ENCODE measurements at places on chromosomes 5 and 9.

GRCh38 chr9:108060175-108060574 lies 570.6 kb upstream of the KLF4 start:
- no peak for DNase-seq

- no peak for DNase-seq
These were observed 39.2 kb upstream of the PDE8B start for GRCh38 chr5:77171141-77171910.

DNA sequence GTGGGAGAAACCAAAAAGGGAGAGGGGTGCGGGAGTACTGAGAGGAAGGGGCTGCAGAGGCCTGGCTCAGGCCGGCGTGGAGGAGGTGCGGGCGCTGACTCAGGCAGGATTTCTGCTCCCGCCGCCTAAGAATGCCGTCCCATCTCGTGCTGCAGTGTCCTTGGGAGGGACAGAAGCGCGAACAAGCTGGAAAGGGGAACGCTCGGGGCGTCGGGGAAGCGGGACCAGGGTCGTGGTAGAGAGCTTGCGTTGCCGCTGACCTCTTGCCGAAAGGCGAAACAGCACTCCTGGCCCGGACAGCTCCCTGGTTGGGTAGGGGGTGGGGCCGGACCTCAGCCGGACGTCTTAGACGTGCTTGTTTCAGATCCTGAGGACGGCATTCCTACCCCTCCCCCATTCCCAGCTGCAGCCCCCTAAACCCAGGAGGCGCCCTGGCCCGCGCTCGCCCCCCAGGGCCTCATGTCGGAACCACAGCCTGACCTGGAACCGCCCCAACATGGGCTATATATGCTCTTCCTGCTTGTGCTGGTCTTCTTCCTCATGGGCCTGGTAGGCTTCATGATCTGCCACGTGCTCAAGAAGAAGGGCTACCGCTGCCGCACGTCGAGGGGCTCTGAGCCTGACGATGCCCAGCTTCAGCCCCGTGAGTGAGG lies 1.1 kb downstream of the RELL2 start:
- DNase-seq, result peak; percentile 60

GRCh38 chr5:60228676-60229075 lies 335.1 kb upstream of the PDE4D start:
- DNase-seq, result no peak

GRCh38 chr5:66413931-66414330 lies 182.3 kb upstream of the MAST4 start:
- DNase-seq, result no peak

- no peak for DNase-seq
These were observed 235.0 kb downstream of the FANCC start for GRCh38 chr9:95082401-95083084.

DNA sequence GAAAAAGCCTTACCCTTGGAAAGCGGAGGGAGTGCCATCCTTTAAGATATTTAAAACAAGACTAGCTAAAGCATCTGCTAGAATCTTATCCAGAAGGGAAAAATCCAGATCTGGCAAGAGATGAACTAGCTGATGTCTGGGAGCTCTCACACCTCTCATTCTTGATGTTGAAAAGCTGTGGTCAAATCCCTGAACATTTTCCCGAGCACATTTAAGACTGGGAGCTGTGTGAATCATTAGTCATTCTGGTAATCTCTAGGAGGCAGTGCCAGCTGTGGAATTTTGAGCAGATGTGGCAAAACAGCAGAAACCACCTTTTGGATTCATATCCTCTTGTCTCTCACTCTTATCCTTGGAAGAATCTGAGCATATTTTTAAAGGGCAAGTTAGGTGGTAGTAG lies 218.0 kb downstream of the MAN2A1 start:
- DNase-seq, result no peak

DNA sequence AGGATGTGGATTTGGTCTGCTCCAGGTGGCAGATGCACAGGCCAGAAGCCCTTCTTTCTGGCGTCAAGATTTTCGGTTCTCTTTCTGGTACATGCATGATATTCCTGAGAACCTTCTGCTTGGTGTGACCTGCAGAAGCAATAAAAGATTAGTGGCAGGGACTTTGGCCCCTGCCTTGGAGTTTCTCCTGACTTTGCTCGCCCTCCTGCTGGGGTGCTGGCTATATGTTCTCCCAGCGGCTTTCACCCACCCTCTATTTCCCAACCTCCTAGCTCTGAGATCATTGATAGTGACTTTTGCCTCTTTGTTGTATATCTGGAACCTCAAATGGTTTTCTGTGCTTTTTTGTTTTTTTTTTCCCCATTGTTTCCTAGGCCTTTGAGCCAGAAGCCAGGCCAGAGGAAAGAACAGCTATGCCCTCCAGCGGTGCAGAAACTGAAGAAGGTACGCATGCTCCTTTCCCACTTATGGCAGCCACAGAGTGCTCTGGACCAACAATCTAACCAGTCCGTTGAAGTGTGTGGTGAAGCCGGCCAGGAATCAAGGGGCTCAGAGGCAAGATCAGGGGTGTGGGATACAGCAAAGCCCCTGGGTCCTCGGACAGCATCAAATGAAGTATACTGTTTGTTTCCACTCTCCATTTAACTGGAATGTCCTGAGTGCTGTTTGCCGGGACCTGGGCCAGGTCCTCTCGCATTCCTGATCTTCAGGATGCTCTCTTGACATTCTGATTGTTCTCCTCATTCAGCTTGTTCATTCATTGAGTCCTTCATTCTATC lies 154.5 kb downstream of the ARHGEF28 start:
- DNase-seq, result no peak

DNA sequence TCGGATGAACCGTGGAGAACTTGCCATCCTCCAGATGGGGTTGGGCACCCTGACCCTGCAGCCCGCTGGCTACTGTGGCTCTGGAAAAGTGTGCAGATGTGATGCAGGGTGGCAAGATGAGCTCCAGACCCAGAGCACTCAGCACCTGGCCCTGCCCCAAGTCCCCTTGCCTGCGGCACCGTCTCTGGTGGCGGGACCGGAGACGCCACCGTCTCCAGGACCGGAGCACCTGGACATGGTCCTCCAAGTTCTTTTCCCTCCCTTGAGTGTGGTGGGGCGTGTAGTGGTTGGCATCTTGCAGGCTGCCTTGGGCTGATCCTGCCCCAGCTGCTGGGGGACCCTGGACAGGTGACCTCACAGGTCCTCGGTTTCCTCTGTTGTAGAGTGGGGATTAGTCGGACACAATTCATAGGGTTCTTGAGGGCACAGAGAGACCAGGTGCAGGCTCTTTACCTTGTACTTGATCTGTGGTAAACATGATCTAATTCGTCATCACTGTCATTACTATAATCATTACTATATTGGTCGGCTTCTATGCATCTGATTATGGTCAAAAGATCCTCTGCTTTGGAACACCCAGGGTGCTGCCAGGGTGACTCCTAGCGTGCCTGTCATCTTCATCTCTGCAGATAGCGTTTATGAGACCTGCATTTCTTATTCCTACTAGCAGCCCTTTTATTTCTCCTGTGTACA lies 83.5 kb downstream of the COL5A1 start:
- no peak for DNase-seq

DNA sequence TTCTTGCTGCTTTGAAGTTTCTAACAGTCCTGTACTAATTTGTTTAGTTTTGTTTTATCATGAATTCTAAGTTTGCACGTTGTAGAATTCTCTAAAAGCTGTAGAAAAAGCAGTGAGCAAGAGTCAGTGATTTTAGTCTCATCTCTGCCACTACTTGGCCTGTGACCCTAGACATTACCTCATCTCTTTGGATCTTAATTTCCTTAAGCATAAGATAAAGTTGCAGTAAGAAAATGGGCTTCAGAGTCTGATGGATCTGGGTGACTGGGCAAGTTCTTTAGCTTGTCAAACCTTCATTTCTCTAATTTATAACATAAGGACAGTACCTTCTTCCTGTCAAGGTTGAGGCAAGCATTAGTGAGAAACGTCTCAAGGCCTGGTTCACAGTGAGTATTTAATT lies 247.9 kb downstream of the DMRT2 start:
- DNase-seq, result no peak

DNA sequence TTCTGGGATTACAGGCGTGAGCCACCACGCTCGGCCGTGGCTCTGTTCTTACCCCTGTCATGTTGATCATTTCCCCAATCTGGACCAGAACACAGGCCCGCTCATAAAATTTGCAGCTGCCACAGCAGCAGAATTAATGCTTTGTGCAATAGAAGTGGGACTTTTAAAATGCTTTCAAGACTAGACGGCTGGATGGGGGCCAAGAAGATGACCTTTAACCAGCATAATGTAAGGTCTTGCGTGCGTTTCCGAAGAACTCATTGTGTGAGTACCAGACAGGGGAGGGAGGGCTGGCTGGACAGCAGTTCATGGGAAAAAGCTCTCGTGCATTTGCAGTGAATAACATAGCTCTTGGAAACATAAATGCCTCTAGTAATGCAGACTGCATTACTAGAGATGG lies 3.5 kb upstream of the WDR38 start:
- no peak for DNase-seq

DNA sequence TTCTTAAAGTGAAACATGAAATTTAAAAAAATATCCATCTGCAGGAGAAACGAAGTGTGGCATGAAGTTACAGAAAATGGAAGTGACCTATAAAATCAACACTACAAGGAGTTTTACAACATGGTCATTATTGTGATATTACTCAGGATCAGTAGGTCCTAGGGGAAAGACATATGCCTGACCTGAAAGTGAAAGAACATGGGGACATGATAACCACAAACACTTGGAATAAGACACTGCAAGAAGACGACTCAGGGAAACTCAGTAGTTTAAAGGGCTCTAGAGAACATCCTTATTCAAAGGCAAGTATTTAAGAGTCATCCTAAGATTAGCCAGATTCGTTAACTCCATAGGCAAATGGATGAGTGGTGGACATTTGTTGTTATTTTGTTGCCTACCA lies 19.9 kb upstream of the LPAR1 start:
- no peak for DNase-seq

DNA sequence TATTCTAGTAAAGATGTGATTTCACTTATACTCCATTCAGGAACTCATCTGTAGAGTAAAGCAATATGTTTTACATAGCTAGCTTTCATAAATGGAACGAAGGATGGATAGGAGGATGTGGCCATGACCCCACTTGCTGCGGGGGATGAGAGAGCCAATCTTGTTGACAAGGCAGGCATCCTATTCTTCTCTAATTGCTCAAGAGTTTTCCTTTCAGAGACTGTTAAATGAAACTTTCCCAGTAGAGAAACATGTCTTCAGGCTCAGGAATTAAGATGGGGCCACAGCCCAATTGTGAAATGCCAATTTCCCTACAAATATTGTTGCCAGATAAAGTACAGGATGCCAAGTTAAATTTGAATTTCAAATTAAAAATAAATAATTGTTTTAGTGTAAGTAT lies 196.2 kb upstream of the TUT7 start:
- no peak for DNase-seq

- DNase-seq, result peak; percentile 7
These were observed 178.5 kb downstream of the C9orf152 start for GRCh38 chr9:110029429-110029955.

GRCh38 chr5:74094096-74094781 lies 468.2 kb downstream of the ARHGEF28 start:
- DNase-seq, result no peak

- no peak for DNase-seq
These were observed 111.0 kb upstream of the HMHB1 start for GRCh38 chr5:143700994-143701393.

DNA sequence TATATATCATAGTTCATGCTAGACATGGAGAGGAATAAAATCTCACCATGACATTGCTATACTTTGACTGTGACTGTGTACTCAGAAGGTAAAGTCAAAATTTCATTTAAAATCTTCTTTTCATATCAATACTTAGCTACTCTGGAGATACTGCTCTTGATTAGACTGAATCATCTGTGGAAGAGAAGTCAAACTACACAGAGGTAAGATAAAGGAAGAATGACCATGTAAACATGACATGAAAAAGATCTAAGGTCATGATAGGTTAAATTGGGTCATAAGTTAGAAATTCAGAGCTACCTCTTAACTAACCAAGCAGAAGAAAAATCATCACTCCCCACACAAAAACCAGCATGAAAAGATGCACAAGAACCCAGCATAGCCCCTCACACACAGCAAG lies 44.8 kb upstream of the RLN1 start:
- no peak for DNase-seq

GRCh38 chr9:17551023-17551422 lies 27.8 kb upstream of the SH3GL2 start:
- no peak for DNase-seq

DNA sequence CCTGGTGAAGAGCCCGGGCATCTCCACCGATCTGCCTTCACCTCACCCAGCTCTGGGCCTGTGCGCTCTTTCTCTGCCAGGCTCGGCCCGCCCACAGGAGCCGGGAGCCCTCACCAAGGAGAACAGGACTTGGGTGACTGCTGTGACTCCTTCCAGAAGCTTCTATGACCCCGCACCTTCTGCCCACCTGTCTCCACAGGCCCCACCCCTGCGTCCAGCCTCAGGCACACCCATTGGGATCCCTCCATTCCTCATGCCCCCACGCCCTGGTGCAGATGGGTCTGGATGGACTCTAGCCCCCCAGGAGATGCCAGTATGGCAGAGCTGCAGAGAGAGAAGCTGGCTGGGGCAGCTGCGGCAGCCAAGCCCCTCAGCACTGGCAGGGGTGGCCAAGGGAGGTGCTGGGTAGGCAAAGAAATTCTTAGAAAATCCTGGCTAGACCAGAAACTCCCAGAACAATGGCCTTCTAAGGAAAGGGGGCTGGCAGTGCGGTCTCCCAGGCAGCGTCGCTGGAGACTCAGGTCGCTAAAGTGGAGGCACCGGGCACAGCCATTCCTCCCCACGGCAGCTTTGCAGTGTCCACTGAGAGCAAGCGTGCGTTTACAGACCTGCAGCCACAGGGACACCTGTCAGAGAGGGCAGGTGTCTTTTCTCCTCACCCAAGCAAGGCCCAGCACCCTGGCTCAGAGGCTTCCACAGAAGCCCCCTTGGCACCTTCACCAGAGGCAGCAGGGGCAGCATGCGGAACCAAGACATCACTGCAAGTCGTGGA lies 17.3 kb downstream of the LPCAT1 start:
- DNase-seq, result no peak
